Smooth muscle cell of trachea (primary cell): ENCODE measurements at places on chromosomes 7 and 10. TPM values are rescaled to one million over a fixed set of nuclear protein-coding genes. Genes with fewer than 3 reads are reported as not detected.

Gene COL1A2
- 5,033 and 9,631 TPM in 2 replicates for total RNA-seq

Gene TAS2R5
- total RNA-seq: 0.73 and 1.7 TPM in 2 replicates

Gene GPR158
- total RNA-seq: under 0.01 TPM in 1 of 2 replicates, not detected in the other

Gene SH2D4B
- not detected in 2 replicates for total RNA-seq

Gene SORCS1
- under 0.01 TPM in 1 of 2 replicates, not detected in the other for total RNA-seq
